Stimulated activated CD8-positive, alpha-beta memory T cell treated with anti-CD3 and anti-CD28 coated beads, Interleukin-2, amount 100 ng/mL, for 48 hours (primary cell): ENCODE measurements at places on chromosomes 6 and 20.

DNA sequence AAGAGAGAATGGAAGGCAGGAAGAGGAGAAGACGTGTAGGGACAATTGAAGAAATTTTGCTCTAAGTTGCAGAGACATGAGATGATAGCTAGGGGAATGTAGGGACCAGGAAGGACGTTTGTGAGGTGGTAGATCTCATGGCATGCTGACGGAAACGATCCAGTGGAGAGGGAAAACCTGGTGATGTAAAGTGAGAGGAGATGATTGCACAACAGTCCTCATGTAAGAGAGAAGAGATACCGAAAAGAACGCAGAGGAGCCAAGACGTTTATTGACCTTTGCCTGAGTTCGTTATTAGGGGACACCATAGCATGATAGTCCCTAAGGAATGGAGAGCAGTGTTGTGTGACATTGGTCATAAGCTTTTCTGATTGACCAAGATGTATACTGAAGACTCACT, 55.3 kb downstream of the IGF2R start:
- DNase-seq, result no peak

- no peak for DNase-seq
Measured at GRCh38 chr6:151070631-151071051, 169.1 kb upstream of the AKAP12 start.

DNA sequence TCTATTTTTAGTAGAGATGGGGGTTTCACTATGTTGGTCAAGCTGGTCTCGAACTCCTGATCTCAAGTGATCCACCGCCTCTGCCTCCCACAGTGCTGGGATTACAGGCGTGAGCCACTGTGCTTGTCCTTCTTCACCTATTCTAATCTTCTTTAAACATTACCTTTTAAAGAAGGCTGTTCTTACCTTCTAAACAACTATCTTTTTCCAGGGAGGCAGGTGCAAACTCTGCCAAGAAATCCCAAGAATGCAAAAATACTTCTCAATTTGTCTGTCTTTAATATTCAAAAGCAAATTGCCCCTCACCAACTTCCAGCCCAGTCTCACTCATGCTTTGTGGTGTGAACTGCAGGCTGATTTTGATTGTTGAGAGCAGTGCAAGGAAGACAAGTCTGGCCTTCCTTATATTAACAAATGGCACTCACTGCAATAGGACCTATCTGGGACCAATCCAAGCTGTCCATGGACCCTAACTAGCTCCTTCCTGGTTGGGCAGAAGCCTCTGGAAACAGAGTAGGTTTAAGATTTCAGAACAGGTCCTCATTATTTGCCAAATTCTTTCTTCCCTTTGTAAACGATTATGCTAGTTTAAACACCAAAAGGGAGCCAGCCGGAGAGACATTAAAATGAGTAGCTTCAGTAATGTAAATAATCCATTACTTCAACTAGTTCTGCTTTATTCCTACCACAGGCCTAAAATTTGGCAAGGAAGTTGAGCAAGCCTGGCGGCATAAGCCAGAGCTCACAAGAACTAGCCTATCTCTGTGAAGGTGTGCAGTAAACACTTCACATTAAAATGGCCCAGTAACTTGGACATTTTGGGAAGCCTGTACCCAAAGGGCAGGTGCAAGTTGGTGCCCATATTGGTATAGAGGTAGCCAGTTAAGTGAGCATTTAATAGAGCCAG, 1.6 kb downstream of the SCAND1 start:
- no peak for DNase-seq

- DNase-seq, result no peak
Measured at GRCh38 chr20:20955892-20956291, 150.3 kb downstream of the LINC00237 start.

DNA sequence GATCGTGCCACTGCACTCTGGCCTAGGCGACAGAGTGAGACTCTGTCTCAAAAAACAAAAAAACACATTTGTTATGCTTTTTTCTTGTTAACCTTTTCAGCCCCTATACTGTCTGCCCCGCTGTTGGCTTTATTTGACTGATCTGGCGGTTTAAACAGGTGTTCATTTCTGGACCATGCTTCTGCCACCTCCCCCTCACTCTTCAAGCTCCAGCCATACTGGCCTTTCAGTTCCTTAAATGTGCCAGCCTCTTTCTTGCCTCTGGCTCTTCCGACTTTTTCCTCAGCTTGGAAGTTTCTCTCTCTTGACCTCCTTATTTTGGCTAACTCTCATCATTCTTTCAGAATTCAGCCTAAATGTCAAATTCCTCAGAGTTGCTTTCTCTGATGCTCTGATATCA, 35.2 kb upstream of the TXLNB start:
- no peak for DNase-seq

DNA sequence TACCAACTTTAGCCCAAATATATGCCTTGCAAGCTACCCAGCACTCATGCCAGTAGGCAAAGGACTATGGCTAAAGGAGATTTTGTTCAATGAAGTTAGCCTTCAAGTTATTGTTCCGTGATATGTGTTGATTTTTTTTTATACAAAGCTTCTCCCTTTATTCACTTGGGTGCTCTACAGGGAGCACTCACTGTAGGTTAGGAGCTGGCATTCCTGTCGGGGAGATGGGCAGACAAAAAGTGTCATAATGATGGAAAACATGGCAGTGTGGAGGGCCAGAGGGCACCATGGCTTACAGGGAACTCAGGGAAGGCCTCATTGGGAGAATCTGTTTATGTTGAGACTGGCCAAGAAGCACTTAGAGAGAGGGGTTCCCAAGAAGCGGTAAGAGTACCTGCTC, 292.4 kb downstream of the TSHZ2 start:
- no peak for DNase-seq
